ENCODE measurements at places on chromosomes 5 and 9.

DNA sequence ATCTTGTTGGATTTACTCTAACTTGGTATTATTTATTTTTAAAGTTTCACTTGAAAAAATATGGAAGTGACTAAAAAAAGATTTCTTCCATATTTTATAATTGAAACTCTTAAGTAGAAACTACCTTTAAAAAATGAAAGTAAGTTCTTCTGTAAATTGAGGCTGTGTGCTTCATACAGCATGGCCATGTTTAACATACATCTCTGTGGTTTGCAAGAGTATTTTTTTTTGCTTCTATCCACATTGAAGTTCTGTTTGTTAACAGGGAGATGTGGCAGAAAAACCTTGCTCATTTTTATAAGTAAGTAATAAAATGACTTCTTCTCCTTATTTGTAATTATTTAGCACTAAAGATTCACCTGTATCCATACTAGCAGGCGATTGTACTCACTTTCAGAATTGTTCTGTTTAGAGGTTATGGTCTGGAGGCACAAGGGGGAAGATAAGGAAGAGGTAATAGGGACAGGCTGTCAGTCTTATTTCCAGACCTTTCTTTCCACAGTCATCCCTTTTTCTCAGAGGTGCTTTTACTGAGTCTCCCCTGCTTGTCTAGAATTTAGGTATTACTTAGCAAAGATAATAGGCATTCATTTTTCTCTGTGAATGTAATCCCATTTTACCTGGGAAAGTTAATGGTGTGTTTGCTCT is 16.0 kb downstream of the FYB1 start:
- DNase-seq: no peak

GRCh38 chr9:125629446-125629845 is 77.6 kb downstream of the MAPKAP1 start:
- no peak for DNase-seq

DNA sequence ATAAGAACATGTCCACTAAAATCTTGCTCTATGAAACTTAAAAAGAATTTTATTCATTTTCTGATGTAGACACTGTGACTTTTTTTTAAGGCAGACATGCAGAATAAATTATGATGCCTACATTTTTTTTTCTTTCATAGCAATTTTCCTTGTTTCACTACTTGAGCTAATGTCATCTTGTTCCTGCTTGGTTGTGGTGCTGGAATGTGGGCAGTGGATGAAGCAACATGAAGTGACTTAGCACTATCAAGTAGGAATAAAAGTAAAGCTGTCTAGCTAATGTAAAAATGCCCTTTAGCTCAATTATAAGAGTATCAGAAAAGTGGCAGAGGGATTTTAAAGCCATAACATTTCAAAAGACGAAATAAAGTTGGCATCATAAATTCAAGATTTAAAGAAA is 191.0 kb downstream of the ADAMTS6 start:
- no peak for DNase-seq

GRCh38 chr9:98373609-98374008 is 118.2 kb upstream of the TBC1D2 start:
- DNase-seq: no peak

DNA sequence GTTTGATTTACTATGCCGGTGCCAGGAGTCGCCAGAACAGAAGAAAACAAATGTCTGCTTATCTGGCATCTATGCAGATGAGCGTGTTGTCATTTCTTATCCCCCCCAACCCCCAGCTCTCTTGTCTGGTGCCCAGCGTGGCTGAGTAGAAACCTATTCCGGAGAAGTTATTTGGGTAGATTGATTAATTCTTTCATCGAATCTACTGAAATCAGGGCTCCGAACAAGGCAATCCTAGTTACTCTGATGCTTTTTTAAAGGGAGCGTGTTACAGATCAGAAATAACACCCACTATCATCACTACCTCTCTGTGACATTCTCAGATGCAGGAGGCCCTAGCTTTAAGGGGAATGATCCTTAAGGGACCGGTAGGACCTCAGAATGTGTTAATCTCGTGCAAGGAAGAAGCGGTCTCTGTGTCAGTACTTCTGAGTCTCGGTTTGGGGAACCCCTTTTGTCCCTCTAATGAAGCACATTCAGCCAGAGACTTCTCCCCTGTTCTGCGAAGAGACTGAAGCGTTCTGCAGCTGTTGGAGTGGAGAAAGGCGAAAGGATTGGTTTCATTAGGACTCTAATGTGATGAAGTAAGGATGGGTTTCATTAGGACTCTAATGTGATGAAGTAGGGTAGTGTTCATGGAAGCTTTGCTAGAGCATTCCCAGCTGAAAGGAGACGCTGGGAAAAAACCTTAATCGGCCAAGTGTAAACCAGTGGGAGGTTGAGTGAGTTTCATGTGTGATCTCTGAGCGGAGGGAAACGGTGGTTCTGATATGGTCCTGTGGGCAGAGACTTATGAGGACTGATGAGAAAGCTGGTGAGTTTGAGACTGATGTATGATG is 1.5 kb downstream of the PIP5K1B start:
- DNase-seq: no peak

- DNase-seq: no peak
Observed at GRCh38 chr5:125597338-125597737, 825.9 kb upstream of the GRAMD2B start.

All from HepG2 (cell line).